Fibroblast of skin of scalp (primary cell): ENCODE measurements at places on chromosomes 1 and 21.

GRCh38 chr1:1304331-1305299, 3.1 kb downstream of the ACAP3 start:
- peak; percentile 87 for DNase-seq

- DNase-seq: no peak
Measured at GRCh38 chr1:246725191-246725590, 982 bp downstream of the SCCPDH start.

GRCh38 chr1:5746611-5747425, 245.4 kb downstream of the NPHP4 start:
- no peak for DNase-seq

GRCh38 chr1:7253988-7254587, 468.8 kb downstream of the CAMTA1 start:
- no peak for DNase-seq

- DNase-seq: no peak
Measured at GRCh38 chr1:169100208-169100607, 6.3 kb upstream of the ATP1B1 start.

DNA sequence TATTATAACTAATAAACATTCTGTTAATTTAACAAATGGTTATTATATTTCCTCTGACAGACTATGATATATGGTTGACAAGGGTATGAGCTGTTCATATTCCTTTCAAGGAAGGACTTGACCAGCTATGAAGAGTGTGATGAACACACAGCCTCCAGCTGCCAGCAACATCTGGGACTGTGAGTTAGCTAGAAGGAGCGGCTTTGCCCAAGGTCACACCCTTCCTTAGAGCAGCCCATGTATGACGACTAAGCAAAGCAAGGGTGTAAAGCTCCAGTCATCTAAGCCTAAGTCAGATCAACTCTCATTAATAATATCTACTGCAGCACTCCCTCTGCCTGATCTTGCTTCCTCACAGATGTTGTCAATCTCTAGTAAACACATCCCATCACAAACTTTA, 355.4 kb downstream of the PLPP3 start:
- DNase-seq: no peak

DNA sequence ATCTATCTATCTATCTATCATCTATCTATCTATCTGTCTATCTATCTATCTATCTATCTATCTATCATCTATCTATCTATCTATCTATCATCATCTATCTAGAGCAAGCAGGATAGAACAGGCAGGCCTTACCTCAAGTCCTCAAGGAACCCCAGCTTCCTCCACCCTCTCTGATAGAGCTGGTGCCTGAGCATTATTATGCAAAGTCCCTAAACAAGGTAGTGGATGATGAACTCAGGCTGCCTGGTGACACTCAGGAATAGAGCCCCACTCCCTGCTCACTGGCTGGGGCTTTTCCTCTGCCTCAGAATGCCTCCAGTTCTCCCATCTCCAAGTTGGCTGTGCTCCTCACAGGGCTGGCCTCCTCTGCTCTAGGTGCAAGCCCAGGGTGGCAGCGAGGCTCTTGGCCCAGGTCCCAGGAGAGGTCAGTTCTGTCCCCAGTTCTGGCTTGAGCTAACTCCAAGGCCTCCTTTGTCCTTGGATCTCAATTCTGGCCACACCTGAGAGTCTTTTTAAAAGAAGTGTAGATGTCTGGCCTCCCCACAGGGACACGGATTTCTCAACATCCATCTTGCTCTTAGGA, 60.2 kb downstream of the PCP4 start:
- DNase-seq: no peak

- peak; percentile 60 for DNase-seq
Measured at GRCh38 chr1:28208818-28209441, 23.9 kb downstream of the DNAJC8 start.
